ENCODE measurements at places on chromosomes 12 and 14. TPM values are rescaled to one million over a fixed set of nuclear protein-coding genes. Genes with fewer than 3 reads are reported as not detected.

DNA sequence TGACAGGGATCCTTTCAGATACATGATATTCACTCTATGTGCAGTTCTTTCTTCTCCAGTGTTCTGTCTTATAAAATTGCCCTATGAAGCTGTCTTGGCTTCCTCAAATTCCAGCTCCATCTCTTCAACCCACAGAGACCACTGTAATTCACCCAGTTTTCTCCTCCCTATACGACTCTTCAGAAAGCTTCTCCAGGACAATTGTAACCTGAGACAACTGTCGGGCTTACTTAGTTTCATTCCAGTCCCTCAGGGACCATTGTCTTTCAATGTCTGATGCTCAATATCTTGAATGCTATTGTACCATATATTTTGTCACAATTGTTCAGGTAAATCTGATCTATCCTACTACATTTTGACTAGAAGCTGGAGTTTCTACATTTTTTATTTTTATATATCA, 345.3 kb downstream of the RPL10L start:
- DNase-seq, result no peak

GRCh38 chr12:101954676-101955075, 77.3 kb downstream of the DRAM1 start:
- DNase-seq, result no peak

- no peak for DNase-seq
These were observed 594.7 kb downstream of the CCER1 start for GRCh38 chr12:90360300-90360699.

DNA sequence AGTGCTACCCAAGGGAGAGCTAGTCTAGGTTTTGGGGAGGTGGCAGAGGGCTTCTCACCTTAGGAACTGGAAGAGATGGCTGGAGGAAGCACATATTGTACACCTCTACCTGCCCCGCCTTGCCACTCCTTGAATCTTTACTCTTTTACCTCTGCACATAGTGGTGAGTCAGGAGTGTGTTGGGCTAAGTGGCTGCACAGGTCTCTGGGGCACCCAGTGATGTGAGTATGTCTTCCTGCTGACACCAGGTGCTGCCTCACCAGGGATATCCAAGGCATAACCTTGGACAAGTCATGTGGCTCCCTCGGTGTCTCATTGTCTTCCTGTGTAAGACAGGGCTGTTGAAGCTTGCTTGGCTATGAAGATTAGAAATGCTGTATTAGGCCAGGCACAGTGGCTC, 19.8 kb upstream of the CABP1 start:
- no peak for DNase-seq

DNA sequence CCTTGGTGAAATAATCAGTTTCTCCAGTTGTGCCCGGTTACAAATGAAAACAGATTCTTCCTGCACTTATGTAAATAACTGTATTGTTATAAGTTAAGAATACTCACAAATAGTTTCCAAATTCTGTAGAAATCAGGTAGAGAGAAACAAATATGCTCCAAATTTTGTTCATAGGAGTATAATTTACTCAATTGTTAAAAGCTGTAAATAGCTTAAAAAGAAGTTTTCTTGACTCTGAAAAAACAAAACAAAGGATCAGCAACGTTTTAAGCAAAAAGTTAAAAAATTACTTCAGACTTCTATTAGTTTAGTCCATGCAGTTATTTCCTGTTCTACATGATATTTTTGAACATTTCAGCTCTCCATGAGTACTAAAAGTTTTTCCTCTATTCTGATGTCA, 30.0 kb upstream of the SLC38A4 start:
- no peak for DNase-seq

- no peak for DNase-seq
These were observed 1334.1 kb downstream of the FSCB start for GRCh38 chr14:43172899-43173548.

DNA sequence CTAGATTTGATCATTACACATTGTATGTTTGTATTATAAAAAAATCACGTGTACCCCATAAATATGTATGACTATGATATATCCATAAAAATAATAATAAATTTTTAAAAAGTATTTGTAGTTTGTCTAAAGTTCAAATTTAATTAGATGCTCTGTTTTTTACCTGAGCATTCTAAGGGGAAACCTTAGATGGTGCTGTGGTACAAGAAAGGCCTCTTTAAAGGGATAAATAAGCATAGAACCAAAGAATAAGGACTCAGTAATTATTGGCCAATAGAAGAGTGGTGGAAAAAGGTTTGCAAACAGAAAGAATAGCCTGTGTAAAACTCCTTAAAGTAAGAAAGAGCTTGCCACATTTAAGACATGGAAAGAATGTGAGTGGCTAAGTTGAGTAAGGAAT, 580.1 kb upstream of the SEL1L start:
- DNase-seq, result no peak

DNA sequence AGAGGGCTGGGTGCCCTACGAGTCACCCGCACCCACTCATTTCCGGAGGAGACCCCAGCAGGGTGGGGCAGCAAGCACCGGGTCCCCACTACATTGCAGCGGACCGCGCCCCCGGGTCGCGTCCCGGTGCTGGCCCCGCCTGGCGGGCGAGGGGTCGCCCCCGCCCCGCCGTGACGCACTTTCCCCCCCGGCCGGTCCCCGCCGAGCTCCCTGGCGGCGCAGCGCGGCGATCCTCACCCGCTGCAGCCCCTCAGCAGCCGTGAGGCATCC, 106.1 kb downstream of the PRICKLE1 start:
- peak; percentile 39 for DNase-seq

GRCh38 chr14:104306450-104307040, 168.2 kb downstream of the KIF26A start:
- no peak for DNase-seq

- DNase-seq, result no peak
These were observed 67.9 kb upstream of the BEGAIN start for GRCh38 chr14:100654814-100655740.

DNA sequence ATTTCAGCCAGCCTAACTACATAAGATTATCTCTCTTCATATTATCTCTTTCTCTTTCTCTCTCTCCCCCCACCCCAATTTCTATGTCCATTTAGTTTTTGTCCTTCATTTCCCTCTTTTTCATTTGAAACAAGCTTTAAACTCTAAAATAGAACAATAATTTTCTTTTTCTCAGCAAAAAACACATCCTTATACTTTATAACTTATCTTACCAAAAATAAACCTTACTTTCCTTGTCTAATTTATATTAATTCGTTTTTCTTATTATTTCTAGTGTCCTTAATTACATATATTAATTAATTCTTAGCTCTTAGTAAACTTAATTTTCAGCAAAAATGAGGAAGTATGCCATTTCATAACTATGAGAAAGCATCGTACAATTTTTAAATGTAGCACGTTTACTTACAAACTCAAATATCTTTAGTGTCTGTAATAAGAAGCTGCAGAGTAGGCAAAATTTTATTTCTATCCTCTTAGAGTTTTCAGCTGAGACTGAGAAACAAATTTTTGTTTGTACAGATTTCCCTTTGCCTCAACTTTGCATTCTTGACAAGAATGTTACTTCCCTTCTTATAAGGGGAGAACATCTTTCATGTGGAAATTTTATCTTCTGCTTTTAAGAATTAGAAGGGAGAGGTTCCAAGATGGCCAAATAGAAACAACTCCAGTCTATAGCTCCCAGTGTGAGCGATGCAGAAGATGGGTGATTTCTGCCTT, 65.1 kb upstream of the ST8SIA1 start:
- no peak for DNase-seq

- peak; percentile 74 for DNase-seq
These were observed at the start of gene SNRNP35 for GRCh38 chr12:123457980-123458779. SNRNP35 (plus strand) TSS chr12:123458139; CDS start chr12:123465541, 7,402 bp downstream.

DNA sequence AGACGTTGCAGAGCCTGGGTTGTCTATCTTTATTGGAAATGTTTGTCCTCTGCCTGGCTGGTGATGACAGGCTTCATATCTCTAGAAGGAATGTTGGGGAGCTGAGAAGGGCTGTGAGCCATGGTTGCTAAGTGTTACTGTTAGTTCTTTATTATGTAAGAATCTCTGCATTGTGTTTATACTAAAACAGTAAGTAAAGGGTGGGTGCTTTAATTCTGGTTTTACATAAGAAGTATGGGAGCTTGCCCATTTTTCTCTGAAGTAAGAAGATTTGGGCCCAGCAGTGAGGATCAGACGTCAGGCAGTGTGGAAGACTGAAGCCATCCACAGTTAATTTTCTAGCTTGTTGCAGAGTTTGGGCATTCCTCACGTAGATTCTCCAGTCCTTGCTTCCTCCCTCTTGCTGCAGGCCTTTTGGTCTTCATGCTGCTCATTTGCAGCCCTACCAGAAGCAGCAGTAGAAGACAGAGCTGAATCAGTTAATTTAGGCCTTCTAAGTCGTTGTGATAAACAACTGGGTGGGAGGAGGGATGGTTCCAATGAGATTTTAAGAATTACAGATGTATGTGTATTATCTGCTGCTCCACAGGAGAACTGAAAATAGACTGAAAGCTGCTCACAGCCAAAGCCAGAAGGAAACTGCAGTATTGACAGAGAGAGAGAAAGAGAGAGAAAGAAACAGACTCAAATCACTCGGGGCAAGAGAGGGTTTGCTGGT, 21.4 kb downstream of the WNT5B start:
- peak; percentile 20 for DNase-seq

GRCh38 chr12:111126331-111126730, 206.0 kb upstream of the MYL2 start:
- no peak for DNase-seq

GRCh38 chr14:73463411-73463810, 5.1 kb upstream of the NUMB start:
- DNase-seq, result peak; percentile 98

DNA sequence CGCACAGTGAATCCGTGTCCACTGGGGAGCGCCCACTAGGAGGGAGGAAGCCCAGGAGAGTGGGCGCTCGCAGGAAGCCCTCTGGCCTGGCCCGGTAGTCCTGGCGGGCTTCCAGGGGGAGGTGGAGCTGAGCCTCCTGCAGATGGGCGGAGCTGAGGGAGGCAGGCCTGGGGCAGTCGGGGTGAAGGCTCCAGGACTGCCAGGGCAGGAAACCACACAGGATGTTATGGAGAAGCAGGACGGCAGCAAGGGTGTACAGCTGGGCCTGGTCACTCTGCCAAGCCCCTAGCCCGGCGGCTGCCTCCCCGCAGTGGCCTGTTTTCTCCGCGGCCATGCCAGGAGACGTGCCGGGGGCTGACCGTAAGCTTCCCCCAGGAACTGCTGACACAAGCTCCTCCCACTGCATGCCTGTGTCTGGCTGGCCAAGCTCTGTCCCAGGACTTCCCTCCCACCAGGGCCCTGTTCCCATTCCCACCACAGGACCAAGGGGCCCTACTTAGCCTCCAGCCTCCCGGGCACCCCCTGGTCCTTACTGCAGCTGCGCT, 143.4 kb upstream of the C14orf180 start:
- DNase-seq, result no peak

SOX5 gene
- total RNA-seq, result 11.9 TPM

INHBC gene
- not detected for total RNA-seq

KCNJ8 gene
- 13.9 TPM for total RNA-seq

USP44 gene
- total RNA-seq, result 33.5 TPM

MLXIP gene
- total RNA-seq, result 2.7 TPM

EMP1 gene
- total RNA-seq, result 570 TPM

BBOF1 gene
- 1.6 TPM for total RNA-seq

LTBP2 gene
- total RNA-seq, result 26.7 TPM

CABP1 gene
- 0.83 TPM for total RNA-seq

MAP4K5 gene
- total RNA-seq, result 66.1 TPM

PELI2 gene
- total RNA-seq, result 31.7 TPM

FSCB gene
- not detected for total RNA-seq

DAO gene
- total RNA-seq, result not detected
